ENCODE measurements at places on chromosomes 2 and 18.

GRCh38 chr2:234827096-234827860 is 124.5 kb upstream of the SH3BP4 start:
- DNase-seq, result no peak

- DNase-seq, result no peak
Measured at GRCh38 chr2:120700659-120701058, 35.0 kb upstream of the GLI2 start.

- peak; percentile 2 for DNase-seq
Measured at GRCh38 chr2:165328272-165328671, 89.1 kb downstream of the SCN2A start.

GRCh38 chr2:32663864-32664263 is 36.0 kb downstream of the TTC27 start:
- no peak for DNase-seq

DNA sequence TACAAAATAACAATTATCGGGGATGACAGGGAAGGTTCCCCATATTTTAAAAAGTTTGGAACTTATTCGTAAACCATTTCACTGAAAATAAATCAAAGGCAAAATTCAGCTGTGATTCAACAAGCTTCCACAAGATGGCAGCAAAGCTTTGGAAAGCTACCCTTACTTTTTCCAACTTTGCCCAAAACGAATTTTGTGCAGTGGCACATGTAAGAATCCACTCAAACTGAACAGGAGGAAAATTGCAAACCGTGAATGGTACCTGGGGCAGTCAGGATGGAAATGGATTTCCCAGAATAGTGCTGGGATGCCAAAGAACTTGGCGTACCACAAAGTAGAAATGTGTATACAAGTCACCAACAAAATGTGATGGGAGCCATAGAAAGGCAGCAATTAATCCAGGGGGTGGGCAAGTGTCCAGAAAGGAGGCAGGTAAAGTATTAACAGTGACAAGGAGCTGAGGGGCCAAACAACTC is 10.7 kb downstream of the RPL31 start:
- peak; percentile 75 for DNase-seq

DNA sequence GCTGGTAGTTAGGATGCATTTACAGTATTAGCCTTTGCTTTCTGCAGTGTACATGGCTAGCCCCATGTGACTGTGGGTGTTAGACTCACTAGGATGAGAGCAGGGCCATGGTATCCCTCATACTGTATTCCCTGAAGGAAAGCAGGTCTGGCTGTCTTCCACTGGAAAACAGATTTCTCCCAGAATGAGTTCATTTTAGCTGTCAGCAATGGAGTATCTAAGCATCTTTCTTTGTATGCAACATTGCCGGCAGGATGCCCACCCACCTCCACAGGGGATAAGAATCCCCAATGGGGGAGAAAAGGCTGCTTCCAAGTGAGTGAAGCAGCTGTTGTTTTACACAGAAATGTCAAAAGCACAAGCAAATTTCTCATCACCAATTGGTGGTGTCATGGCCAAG is 142.7 kb upstream of the KLHL14 start:
- DNase-seq, result no peak

- DNase-seq, result no peak
Measured at GRCh38 chr2:142843731-142844130, 33.7 kb upstream of the KYNU start.

- DNase-seq, result no peak
Measured at GRCh38 chr2:208594642-208595385, 188.2 kb downstream of the PTH2R start.

DNA sequence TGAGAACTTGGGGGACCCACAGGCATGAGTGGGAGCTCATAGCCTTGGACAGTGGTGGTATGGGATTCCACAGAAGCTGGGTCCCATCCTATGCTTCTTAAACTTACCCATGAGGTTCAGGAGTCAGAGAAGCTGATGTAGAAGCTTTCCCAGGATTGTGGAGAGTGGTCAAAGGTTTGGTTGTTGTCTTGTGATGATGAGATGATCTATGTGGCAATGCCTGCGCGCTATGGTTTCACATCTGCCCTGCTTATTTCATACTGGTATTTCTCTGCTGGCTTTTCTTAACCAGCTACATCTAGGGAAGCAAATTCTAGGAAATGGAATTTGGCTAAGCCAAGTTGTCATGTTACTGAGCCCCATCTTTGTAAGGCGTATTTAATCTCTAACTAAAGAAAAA is 168.6 kb downstream of the ZNF407 start:
- peak; percentile 52 for DNase-seq

DNA sequence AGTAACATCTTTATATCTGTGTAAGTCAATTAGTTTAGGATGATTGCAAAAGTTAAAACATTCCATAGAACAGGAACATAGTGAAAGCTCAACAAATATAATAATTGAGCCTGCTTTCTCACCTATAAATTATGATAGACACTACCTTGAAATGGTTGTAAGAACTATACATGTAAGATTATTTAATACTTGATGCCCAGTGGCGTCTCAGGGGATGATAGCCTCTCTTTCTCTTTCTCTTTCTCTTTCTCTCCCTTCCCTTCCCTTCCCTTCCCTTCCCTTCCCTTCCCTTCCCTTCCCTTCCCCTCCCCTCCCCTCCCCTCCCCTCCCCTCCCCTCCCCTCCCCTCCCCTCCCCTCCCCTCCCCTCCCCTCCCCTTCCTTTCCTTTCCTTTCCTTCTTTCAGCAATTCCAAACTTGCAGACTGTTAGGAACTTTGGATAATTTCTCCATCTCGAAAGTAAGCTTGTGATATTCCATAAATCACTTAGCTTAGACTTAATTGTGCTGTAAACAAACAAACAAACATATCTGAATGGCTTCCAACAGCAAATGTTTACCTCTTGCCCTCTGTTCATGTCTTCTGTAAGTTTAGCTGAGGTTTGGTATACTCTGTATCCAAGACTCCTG is 1102.7 kb downstream of the TSN start:
- no peak for DNase-seq

DNA sequence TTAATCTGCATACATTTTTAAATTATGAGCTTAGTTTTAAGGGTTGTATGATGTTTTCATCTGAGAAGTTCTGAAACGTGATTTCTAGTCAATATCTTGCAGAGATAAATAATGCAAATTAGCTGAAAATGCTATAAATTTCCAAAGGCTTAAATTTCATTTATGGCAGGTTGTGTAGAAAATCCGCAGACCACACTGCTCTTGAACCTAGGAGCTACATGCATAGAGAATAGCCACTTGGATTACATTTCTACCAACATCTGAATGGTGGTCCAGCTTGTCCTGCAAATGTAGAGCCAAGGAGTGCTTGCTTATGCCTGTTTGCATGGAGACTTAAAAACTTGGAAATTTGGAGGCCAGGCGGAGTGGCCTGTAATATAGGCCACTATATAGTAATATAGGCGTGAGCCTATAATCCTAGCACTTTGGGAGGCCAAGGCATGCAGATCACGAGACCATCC is 6.8 kb downstream of the MAT2A start:
- no peak for DNase-seq

GRCh38 chr2:107337209-107337898 is 451.4 kb upstream of the ST6GAL2 start:
- DNase-seq, result no peak

DNA sequence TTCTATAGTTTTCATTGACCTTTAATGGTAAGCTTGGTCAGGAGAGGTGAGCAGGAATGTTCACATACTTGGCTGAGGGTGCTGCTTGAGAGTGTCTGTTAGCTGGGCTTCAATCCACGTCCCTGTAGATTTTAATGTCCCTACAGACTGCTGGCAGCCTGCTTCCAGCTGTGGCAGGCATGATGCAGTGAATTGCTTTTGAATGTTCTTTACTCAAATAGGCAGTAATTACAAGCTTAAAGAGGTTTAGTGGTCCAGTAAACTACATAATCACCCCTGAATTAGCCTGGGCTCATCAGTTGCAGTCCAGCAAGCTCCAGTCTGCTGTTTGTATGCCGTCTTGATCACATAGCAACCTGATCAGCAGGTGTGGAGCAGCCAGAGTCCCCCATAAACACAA is 102.1 kb downstream of the MEIS1 start:
- no peak for DNase-seq

- no peak for DNase-seq
Measured at GRCh38 chr18:79922971-79923411, 28.5 kb downstream of the SLC66A2 start.

- no peak for DNase-seq
Measured at GRCh38 chr18:55641486-55641885, 53.5 kb upstream of the TCF4 start.

GRCh38 chr2:150030436-150031190 is 443.0 kb upstream of the MMADHC start:
- DNase-seq, result no peak

DNA sequence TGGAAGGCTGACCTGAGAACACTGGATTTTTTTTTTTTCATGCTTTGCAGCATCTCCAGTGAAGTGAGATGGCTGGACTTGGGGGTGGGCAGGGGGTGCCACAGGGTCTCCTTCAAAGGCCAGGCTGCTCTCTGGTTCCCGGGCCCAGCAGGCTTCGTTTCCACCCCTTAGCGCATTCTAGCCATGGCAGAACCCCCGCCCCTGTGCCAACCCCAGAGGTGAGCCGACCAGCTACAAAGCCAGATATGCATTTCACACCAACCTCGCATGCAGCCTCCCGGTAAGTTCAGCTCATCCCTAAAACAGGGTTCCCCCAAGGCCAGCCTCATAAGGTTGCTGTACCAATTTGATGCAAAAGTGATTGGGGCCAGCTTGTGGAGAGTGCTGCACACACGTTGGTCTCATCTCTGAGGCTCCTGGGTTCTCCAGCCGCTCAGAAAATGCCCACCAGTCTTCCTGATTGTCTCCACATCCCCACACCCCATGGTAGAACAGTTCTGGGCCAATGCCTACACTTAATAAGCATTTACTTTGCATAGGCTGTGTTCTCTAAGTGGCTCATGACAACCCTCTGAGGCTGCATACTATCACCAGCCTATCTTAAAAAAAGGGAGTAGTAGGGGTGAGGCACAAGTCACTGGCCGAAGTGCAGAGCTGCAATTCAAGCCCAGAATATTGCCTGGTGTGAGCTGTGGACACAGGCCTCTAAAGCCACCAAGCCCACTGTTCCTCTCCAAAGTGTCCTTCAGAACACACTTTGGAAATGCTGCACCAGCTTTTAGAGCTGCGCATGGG is 23.3 kb downstream of the SMAD7 start:
- DNase-seq, result no peak

GRCh38 chr2:105752691-105753358 is 8.1 kb downstream of the NCK2 start:
- no peak for DNase-seq

DNA sequence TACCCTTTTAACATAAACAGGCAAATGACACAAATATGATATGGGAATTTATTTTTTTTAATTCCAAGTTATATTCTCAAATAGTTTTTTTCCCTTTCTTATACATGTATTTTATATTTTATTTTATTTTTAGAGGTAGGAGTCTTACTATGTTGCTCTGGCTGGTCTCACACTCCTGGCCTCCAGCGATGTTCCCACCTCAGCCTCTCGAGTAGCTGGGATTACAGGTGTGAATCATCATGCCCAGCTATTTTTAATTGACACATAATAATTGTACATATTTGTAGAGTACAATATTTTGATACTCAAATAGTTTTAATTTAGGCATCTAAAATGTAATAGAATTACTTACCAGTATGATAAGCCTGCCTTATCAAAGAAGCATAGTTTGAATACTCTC is 12.2 kb downstream of the BAZ2B start:
- no peak for DNase-seq

- no peak for DNase-seq
Measured at GRCh38 chr2:197059477-197059876, 133.0 kb upstream of the PGAP1 start.

DNA sequence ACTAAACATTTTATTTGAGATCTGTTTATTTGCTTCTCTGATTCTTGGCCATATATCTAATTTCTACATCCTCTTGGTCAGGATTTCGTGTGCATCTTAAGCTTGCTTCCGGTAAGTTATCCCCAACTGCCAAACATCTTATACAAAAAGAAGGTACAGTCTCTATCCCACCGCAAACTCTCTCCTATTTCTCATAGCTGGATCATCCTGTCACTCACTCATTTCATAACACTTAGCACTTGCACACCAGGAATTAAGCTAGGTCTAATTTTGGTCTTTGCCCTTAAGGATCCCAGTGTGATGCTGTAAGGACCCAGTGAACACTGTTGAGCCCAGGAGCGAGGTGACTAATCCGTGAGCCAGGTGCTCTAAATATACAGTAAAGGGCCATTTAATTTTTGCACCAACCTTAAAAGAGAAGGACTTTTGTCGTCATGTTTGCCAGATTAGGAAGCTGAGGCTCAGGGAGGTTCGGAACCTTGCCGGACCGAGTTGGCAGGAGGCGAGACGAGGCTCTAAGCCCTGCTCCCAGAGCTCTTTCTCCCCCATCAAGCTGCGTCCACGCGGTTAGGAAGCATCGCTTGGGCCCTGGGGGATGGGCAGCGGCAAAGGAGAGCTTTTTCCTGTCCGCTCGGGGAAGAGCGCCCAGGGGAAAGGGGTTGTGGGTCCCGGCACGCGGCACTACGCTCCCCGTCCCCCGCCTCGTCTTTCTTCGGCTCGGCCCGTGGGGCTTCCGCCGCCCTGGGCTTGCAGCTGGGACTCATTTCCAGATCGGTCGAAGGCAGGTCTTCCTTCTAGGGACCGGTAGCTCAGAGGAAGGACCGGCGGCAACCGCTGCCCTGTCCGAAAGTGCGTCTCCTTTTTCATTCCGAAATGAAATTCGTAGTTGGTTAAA is 4.1 kb upstream of the ITPRIPL1 start:
- peak; percentile 29 for DNase-seq

DNA sequence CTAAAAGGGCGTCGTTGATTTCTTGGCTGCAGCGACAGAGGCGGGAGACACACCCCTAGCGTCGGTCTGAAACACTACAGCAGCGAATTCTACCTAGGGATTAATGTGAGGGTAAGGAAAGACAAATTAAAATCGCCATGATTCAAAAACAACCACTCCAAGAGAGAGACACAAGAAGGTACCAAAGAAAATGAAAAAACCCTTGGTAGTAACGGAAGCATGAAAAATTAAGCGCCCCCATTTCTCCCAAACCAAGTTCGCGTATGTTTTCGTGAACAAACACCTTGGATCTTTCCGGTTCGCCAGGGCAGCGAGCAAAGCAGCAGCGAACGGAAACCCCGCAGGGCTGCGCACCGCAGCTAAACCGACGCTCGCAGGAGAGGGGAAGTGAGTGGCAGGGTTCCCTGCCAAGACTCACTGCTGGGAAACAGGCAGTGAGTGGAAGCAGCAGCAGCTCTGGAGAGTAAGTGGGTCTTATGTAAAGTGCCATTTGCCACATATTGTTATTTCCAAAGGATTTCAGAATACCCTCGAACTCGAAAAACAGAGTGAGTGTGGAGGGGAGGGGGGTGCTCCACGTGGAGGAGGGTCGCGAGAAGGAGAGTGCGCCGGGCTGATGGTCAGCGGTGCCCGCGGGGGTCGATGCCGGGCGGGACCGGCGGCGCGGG is 1.0 kb downstream of the PPP3R1 start:
- DNase-seq, result peak; percentile 86

- DNase-seq, result no peak
Measured at GRCh38 chr2:217414429-217414828, 554.6 kb upstream of the TNP1 start.

GRCh38 chr2:216114382-216114713 is 5.2 kb downstream of the XRCC5 start:
- no peak for DNase-seq

DNA sequence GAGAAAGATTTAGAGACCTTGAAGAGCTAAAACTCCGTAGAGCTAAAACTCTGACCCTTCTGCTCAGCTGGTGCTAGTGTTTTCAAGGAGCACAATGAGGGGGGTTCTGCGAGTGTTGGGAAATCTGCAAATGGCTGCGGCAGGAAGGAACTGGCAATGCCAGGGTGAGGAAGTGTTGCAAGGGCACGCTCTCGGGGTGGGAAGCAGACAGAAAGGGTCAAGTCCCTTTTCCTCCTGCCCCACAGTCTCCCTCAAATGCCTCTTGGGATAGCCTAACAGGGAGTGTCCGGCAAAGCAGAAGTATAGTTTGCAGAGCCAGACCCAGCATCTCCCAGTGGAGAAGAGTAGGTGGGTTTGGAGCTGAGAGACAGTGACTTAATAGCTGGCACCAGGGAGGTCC is 60.5 kb downstream of the NCAPH start:
- DNase-seq, result peak; percentile 72

All from inflammatory macrophage (primary cell).